ENCODE measurements at places on chromosomes 7 and 10.

- DNase-seq, result no peak
Measured at GRCh38 chr7:155680864-155681263, 36.4 kb downstream of the RBM33 start.

DNA sequence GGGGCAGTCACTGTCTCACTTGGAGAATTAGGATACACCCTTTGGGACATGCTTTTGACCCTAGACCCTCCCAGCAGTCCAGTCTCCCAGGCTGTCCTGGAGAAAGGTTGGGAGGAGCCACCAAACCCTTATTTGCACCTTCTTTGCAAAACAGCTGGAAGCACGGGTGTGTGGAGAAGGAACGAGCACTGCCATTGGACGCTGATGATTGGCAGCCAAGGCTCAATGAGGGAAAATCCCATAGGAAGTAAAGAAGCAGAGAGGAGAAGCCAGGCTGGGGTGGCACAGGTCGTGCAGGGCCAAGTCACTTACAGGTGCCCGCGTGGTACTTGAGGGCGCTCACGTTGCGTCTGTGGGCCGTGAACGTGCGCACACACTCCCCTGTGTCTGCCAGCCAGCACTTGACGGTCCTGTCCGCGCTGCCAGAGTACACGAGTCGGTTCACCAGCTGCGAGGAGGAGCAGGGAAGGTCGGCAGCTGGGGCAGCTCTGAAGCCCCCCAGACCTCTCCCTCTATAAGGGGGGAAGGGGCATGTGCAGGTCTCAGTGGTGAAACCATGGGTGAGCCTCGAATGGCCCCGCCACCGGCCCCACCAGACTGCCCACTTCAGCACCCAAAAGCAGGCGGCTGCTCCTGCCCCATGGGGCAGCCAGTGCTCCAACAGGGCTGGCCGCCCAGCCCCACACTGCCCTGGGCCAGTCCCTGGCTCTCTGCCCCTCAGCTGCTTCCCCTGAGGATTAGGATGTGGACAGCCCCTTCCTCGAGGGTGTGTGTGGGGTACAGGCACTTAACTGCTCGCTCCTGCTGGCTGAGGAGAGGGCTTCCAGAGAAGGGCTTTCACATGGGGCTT lies 24.8 kb downstream of the WDR86 start:
- DNase-seq, result no peak

DNA sequence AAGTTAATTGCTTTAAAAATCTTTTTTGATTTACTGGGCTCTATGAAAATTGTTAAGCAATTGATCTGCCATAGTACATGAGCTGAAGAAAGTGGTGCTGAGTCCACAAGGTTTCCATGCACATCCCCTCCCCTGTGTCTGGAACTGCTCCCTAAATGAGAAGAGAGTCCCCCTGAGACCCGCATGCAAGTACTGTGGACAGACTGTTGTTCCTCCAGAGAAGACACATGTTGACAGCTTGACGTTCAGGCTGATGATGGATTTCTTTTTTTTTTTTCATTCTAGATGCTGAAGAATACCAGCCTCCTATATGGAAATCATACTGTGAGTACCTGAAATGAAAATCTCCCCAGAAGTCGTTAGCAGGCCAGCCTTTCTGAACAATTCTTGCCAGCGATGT lies 159.8 kb downstream of the CHN2 start:
- DNase-seq, result no peak

DNA sequence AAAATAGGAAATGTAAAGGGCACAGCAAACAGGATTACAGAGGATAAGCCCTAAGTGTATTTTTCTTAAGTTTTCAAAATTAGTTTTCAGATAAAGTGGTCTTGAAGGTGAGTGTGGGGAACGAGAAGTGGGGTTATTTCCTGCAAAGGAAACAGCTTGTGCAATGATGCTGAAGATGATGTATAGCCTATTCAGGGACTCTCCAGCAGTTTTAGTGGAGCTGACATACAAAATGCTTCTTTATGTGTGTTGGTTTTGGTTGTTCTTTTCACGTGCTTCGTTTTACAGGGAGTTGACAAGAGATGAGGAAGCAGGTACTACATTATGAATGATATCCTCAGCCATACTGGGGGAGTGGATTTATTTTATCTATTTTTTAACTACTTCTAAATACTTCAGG lies 20.5 kb downstream of the CASD1 start:
- no peak for DNase-seq

- no peak for DNase-seq
Measured at GRCh38 chr10:61397175-61397986, 55.8 kb downstream of the TMEM26 start.
